ENCODE measurements at places on chromosomes 12 and 14.

- no peak for DNase-seq
Observed at GRCh38 chr14:54692284-54692772, 125.4 kb downstream of the SAMD4A start.

DNA sequence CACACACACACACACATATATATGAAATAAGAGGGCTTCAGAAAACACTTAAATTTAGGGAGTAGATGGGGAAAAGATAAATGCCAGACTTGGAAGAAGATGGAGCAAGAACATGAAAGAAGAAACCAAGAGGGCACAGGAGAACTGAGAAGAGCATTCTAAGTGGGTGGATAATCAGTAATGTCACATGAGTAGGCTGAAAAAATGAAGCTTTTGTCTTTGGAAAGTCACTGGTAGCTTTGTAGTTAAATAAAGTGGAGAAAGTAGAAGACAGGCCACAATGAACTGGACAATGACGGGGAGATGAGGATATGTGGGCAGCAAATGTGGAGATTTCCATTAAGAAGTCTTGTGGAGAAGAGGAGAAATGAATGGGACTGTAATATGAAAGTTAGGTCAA lies 2.2 kb upstream of the ZC2HC1C start:
- no peak for DNase-seq

DNA sequence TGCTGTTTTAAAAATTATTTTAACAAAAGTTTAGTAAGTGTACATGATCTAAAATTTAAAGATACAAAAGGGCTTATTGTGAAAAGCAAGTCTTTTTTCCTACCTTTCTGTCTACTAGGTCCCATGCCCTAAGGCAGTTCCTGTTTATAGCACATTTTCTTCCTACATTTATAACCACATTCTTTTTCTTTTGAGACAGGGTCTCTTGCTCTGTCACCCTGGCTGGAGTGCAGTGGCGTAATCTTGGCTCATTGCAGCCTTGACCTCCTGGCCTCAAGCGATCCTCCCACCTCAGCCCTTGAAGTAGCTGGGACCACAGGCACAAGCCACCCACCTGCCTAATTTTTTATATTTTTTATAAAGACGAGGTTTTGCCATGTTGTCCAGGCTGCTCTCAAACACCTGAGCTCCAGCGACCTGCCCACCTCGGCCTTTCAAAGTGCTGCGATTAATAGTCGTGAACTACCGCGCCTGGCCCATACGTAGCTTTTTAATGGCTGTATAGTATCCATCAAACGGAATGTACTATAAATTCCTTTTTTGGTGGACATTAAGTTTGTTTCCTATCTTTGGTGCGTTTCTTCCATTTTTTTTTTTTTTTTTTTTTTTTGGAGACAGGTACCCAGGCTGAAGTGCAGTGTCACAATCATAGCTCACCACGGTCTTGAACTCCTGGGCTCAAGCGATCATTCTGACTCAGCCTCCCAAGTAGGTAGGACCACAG lies 20.9 kb downstream of the FRS2 start:
- no peak for DNase-seq

DNA sequence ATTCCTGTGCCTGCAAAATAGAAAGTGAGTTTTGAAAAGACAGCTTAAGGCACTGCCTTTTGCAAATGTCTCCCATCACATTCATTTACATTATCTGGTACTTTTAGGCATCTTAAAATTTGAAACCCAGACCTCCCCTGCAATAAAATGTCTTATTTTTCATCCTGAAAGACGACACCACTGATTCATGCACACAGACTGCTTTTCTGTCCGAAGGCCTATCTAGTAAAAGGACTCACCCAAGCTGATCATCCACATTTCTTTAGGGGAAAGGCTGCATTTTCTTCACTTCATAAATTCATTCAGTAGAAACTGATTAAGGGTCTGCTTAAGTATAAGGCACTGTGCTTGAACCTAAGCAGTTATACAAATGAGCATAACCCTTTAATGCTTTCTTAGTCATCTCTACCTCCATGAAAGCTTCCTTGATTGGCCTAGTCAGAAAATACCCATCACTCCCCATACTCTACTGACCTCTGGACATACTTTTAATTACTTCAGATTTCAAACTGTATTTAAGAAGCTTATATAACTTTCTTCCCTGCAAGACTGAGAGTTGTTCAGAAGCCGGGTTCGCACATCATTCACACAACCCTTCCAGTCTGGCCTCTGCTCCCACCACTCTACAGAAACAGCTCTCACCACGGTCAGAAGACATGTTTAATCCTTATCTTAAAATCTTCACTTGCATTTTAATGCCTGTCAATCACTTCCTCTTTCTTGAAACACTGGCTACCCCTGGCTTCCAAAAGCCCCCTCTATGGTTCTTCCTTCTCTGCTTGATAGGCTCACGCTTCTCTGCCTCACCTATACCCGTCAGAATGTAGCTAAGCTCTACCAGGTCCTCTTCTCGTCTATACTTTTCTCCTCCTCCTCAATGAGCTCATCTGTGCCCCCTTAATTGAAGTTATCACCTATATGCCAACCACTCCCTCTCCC lies 288.6 kb downstream of the MED13L start:
- DNase-seq: no peak

GRCh38 chr14:49203676-49204075 lies 382.5 kb downstream of the RPS29 start:
- no peak for DNase-seq

GRCh38 chr14:68806526-68807147 lies 13.8 kb upstream of the ZFP36L1 start:
- no peak for DNase-seq

GRCh38 chr12:76813972-76814371 lies 50.1 kb downstream of the ZDHHC17 start:
- no peak for DNase-seq

DNA sequence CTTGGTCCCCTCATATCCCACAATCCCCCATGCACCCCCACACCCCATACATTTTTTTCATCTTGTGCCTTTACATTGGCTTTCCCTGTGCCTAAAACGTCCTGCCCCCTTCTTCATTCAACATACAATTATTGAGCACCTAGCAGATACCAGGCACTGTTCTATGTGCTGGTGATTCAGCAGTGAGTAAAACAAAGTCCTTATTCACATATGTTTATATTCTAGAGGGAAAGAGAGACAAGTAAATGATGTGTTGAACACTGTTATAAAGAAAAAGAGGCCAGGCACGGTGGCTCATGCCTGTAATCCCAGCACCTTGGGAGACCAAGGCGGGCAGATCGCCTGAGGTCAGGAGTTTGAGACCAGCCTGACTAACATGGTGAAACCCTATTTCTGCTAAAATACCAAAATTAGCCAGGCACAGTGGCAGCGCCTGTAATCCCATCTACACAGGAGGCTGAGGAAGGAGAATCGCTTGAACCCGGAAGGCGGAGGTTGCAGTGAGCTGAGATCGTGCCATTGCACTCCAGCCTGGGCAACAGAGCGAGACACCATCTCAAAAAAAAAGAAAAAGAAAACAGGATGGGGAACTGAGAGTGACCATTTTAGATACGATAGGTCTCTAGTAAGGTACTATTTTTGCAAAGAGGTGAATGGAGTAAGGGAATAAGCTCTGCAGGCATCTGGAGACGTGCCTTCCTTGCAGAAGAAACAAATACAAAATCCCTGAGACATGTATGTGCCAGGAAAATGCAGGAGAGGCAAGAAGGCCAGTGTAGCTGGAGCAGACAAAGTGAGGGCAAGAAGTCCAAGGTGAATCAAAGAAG lies 12.2 kb downstream of the SLC7A7 start:
- DNase-seq: no peak

DNA sequence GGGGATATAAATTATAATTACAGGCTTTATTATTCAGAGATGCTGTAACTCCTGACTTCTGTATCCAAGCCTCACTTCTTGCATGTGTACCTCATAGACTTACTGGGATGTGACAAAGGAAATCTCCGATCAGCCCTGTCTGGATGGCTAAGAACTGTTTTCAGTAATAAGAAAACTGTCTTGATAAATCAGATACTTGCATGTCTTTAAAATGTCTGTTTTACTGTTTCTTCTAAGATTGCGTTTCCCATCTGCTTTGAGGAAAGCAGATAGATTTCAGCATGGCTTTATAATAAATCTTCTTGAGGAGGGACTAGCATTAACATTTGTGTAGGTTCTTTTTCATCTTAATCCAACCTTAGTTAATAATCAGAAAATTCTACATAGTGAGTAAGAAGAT lies 395.9 kb downstream of the EGLN3 start:
- no peak for DNase-seq

DNA sequence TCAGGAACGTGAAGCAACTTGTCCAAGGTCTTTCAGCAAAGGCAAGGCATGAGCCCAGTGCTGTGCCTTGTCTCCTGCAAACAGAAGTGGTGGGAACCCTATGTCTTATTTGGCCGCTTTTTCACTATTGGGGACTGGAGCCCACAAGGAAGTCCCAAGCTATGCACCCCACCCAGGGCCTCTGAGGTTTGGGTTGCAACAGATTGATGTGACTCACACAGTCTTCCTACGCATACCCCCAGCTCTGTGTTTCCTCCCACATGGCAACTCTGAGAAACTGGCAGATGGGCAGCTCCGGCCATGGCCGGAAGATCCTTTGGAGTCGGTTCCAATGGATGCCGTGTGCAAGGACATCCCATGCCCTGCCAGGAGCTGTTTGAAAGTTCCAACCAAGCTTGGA lies 28.3 kb upstream of the CMKLR1 start:
- DNase-seq: no peak

- DNase-seq: no peak
Observed at GRCh38 chr12:5718073-5718472, 227.0 kb downstream of the ANO2 start.

DNA sequence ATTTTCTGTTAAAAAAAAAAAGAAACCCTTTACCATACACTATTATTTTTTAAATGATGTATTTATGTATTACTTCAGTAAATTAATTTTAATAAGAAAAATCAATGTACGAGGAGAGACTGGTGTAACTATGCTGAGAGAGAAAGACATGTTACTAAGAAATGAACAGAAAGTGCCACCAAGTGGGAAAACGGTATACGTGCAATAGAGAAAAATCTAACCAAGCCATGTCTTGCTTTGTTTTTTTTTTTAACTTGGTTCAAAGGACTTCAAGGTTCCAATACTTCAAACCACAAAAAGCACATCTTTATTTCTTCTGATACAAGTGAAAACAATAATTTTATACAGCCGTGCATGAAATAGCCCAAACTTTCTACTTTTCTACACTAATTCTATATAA lies 22.9 kb downstream of the NDUFA12 start:
- DNase-seq: no peak

DNA sequence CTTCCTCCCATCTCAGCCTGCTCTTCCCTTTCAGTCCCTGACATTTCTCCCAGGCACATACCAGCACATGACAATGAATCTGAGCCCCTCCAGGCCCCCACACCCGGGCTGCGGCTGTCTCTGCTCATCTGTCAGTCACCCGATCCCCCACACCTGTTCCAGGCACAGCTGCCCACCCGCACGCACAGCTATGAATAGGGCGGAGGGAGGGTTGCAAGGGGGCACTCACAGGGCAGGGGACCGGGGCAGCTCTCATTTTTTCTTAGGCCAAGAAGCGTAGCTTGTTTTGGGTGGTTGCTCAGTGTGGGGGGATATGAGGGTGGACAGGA lies 43.7 kb upstream of the TSPAN9 start:
- DNase-seq: no peak

GRCh38 chr14:88326352-88327103 lies 3.5 kb upstream of the KCNK10 start:
- DNase-seq: no peak

DNA sequence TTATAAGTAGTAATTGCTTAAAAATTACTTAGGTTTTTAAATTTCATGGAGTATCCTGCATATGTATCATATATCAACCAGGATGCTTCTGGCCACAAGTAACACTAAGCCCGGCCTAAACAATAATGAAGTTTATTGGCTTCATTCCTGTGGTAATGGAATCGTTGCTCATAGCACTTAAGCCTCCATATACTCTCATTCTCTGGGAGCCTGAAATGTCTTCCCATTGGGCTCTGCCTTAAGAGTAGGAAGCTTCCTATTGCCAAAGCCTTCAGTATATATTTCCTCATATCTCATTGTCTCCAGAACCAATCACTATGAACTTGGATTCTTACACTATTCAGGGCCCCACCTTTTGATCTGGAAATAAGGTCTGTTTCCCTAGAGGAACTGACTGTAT lies 83.8 kb upstream of the DNM1L start:
- DNase-seq: no peak

- DNase-seq: no peak
Observed at GRCh38 chr12:116626153-116626552, 67.0 kb downstream of the MAP1LC3B2 start.

- DNase-seq: no peak
Observed at GRCh38 chr14:91660790-91661189, 71.1 kb downstream of the CATSPERB start.

DNA sequence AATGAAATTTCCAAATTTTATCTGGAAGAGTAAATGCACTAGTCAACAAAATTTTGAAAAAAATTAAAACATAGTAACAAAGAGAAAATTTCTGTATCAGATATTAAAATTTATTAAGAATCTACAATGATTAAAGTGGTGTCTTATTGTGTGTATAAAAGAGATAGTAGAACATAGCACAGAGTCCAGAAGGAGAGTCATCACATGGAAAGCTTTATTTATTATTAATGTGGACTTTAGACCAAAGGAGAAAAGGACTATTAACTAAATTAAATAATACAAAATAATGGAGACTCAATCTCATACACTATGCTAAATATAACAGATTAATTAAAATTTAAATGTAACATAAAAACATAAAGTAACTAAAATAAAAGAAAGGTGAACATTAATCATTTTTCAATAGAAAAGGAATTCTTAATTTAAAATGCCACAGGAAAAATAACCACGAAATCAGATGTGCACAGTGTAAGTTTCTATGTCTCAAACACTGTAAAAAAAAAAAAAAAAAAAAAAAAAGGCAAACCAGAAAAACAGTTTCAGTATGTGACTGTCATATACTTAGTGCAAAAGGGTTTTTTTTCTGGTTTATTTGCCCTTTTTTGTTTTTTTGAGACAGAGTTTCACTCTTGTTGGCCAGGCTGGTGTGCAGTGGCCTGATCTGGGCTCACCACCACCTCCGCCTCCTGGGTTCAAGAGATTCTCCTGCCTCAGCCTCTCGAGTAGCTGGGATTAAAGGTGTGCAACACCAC lies 95.4 kb downstream of the MYF5 start:
- DNase-seq: no peak

GRCh38 chr12:57037264-57037663 lies 12.7 kb downstream of the MYO1A start:
- no peak for DNase-seq

DNA sequence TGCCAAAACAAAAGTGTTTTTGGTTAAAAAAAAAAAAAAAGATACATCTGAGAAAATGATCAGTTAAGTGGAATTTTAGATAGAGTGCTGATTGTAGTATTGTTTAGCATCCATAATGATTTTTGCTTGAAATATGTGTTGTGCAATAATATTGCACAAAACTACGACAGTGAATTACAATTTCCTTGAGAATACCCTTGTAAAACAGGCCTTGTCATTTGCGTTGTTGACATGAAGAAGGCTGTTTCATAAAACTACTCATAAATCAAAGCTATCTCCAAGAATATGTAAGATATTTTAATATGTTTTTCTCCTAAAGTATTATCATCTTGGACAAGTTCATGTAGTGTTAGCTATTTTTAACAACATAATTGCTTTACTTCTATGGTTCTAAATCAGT lies 1077.0 kb downstream of the LRFN5 start:
- no peak for DNase-seq
